ENCODE measurements at places on chromosomes 7 and 10.

GRCh38 chr7:138666385-138666784 lies 34.8 kb downstream of the SVOPL start:
- no peak for DNase-seq

- peak; percentile 9 for DNase-seq
Observed at GRCh38 chr7:17185690-17186070, 112.8 kb upstream of the AHR start.

- DNase-seq, result no peak
Observed at GRCh38 chr7:149140831-149141230, 6.4 kb upstream of the ZNF398 start.

DNA sequence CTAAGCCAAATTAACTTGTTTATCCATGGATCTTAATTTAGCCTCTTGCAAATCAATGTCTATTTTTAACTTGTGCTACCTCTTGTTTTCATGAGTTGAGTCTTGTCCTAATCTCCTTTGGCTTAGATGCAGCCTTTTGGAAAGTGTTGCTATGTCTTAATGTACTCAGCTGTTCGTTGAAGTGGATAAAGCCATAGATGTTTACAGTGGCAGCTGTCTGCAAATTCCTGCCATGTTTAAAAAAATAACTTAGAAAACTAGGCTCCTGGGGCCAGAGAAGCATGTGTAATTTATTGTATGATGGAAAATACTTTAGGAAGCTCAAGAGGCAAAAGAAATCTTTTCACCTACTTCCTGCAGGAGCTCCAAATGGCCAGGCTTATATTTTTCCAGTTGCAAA lies 253.1 kb upstream of the RHOBTB1 start:
- DNase-seq, result no peak

GRCh38 chr10:128897401-128898129 lies 569.5 kb upstream of the MGMT start:
- DNase-seq, result no peak

Measured in GM04503 (cell line).